ENCODE measurements at places on chromosomes 16 and 17.
A peak's percentile ranks its signal among the peaks of the same experiment; 100 is the strongest.

GRCh38 chr17:49496183-49496866, 1.2 kb downstream of the NGFR start:
- DNase-seq = peak; percentile 46

- DNase-seq = no peak
Measured at GRCh38 chr17:51430591-51430990, 170.2 kb downstream of the UTP18 start.

DNA sequence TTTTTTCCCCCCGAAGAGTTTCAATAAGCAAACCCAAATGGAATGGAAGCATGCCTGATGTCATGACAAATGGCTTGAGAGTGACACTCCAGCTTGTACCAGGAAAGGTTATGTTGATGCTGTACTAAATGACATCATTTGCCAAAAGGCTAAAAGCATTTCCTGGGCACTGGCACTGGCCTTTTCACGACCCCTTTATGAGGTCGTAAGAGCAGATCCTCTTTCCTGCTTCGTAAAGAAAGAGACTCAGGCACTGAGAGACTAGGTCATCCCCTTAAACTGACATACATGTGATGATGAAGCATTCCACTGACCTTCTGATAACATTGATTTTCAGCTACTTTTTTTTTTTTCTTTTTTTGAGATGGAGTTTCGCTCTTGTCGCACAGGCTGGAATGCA, 30.5 kb downstream of the CEP295NL start:
- DNase-seq = no peak

DNA sequence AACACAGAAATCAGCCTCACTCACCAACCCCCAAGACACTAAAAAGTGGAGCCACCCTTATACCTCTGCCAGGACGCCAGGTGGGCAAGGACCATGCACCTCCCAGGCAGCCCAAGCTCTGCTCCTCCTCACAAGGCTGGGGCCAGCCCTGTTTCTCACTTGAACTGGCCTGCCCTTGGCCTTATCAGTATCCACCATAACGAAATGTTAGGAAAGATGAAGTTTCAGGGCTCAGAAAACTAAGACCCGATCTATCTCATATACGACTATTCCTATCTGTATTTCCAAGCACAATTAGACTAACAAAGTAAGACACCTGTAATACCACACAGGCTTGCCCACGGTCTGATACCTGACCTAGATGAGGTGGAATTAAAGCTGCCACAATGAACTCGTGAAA, 6.9 kb downstream of the FBXO31 start:
- DNase-seq = no peak
